Cerebellar nuclear complex (tissue), 1 donor: ENCODE measurements at places on chromosomes 4 and X.

DNA sequence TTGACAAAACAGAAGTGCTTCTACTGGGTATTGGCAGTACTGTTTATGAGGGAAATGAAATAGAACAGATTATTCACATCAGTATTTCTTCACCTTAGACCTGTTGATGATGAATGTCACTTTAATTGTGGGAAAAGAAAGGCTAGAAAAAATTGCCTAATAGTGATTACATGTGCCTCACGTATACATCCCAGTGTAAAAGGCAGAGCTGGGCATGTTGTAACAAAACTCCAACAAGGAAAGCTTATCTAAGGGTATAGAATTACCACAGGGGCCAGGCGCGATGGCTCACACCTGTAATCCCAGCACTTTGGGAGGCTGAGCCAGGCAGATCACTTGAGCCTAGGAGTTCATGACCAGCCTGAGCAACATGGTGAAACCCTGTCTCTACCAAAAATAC, 4.2 kb downstream of the PGM2 start:
- DNase-seq = no peak

DNA sequence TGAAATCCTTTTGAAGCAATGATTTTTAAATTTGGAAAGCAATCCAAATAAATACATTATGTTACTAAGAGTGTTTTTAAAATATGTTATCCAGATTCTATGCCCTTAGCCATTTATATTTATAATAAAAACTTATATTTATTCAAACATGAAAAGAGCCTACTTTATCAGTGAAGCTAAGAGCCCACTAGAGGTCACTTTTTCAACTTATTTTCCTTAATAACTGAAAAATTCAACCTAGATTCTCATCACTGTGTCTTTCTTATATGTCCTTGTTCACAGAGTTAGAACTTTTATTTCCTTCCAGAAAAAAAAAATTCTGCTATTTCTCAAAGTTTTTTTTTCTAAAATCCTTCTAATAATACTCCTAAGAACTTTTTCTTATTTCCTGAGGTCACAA, 23.9 kb downstream of the PRDM8 start:
- no peak for DNase-seq

DNA sequence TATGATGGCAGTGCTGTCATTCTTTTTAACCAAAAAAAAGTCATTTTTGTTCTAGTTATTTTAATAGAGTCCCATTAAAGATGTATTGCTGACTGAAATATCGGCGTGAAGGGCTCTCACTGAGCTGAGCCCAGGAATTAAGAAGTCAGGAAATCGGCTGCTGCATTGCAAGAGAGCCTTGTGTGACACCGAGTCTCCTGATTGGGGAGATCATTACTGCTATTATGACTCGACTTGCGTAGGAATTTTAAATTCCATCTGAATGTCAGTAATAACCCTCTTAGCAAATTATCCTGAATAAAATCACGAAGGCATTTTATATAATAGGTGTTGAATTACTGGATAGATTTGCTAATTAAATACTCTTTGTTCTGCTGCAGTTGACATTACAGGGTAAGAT, 111.5 kb downstream of the POLA1 start:
- no peak for DNase-seq

DNA sequence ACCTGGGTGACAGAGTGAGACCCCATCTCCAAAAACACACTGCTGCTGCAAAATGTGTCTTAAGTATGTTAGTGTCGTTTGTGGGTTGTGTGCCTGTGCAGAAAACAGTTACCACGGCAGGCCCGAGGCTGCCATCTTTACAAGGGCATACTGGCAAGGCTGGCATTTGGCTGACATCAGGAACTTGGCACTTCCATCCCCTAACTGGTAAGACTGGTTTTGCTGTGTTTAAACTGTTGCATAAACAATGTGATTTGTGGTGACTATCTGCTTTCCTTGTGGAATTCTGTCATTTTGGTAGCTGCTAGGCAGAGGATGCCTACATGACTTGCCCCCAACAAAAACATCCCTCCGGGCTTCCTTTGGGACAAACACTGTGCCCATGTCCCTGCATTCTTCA, 12.3 kb downstream of the LRP2BP start:
- no peak for DNase-seq

GRCh38 chrX:115952417-115953092, 218.0 kb upstream of the AGTR2 start:
- DNase-seq = no peak

DNA sequence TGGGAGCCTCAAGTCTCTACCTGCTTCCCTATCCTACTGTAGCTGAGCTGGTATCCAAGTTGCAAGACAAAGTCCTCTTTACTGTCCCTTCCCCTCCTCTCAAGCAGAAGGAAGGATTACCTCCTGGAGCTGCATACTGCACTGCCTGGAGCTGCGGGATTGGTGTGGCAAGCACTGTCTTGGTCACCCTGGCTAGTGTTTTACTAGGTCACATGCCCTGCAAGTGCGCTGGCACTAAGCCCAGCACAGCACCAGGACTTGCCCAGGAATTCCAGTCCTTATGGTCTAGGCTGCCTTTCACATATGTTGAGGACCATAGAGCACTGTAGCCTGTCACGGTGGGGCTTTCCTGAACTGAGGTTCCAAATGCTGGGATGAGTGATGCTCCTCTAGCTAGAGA, 227.3 kb upstream of the ZC4H2 start:
- DNase-seq = no peak

DNA sequence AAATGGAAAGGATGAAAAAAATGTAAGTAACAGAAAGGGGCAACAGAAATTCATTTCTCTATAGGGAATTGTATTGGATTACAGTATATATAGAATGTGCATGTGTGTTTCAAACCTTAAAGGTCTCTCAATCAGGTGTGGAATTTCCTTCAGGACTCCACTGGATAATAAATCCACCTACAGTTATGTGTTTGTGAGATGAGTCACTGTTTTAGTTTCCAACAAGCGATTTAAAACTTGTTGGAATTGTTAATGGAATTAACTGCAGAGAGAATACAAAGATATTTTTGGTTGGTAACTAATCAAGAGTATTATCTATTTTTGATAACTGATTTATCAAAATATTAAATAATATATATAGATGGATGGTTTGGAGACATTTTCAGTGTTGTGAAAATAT, 32.8 kb downstream of the CEP44 start:
- no peak for DNase-seq

DNA sequence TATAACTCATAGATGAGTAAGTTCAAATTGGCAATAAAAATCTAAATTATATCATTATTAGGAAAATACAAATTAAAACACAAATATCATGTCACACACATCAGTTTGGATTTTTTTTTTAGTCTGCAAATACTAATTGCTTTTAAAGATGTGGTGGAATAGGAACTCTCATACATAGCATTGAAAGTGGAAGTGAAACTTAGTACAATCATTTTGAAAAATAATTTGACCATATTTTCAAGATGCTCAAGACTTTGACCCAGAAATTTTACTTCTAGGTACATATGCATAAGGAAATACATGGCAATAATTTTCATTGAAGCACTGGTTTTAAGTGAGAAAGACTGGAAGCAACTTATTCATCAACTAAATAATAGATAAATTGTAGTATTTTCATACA, 147.5 kb upstream of the SMIM31 start:
- DNase-seq = no peak

GRCh38 chr4:150960079-150960478, 55.0 kb downstream of the LRBA start:
- no peak for DNase-seq

GRCh38 chr4:151215295-151215694, 61.7 kb upstream of the PRSS48 start:
- no peak for DNase-seq

- no peak for DNase-seq
These were observed 48.1 kb upstream of the PLK4 start for GRCh38 chr4:127832585-127832984.

DNA sequence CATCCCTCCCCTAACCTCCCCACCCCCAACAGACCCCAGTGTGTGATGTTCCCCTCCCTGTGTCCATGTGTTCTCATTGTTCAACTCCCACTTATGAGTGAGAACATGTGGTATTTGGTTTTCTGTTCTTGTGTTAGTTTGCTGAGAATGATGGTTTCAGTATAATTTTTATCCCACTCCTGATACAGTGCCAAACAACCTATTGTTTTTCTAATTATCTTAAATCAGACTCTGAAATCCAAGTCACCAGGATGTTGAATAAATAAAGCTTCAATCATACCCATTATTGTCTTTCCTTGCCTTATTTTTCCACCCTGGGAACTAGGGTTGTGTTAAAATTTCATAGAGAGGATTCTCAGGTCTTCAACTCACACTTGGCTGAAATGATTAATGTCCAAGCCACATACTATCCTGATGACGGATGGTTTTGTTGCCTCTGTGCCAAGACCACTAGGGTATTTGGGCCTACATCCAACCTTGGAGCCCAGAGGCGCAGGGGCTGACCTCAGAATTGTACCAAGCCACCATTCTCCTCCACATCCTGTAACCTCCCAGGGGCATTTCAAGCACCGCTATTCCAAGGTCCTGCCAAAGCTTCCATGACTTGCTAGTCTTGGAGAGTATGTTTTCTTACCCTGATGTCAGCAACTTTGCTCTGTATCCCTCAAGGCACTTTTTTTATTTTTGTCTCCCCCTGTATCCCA, 332.4 kb downstream of the ARHGAP24 start:
- no peak for DNase-seq
